ENCODE measurements at places on chromosomes 13 and 19. TPM values are rescaled to one million over a fixed set of nuclear protein-coding genes. Genes with fewer than 3 reads are reported as not detected.
A peak's percentile ranks its signal among the peaks of the same experiment; 100 is the strongest.

RDH8 gene
- total RNA-seq, result not detected

DNA sequence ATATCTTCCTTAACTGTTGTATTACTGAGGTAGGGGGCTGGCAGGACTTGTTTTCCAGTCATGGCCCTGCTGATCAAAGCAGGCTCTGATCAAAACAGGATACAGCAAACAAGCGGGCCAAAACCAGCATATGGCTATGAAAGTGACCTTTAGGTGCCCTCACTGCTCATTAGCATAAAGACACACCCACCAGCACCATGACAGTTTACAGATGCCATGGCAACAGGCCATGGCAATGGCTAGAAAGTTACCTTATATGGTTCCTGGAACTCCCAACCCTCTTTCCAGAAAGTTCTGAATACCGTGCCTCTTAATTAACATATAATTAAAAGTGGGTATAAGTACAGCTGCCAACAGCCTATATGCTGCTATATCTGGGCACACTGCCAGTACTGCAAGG is 551.4 kb upstream of the SGCG start:
- DNase-seq, result no peak
- no peak overlapping the region for H3K4me3 ChIP-seq
- no peak overlapping the region for H3K27ac ChIP-seq
- no peaks in the 10 kb centered on the region for H3K36me3 ChIP-seq
- no peaks in the 10 kb centered on the region for H3K27me3 ChIP-seq

DNA sequence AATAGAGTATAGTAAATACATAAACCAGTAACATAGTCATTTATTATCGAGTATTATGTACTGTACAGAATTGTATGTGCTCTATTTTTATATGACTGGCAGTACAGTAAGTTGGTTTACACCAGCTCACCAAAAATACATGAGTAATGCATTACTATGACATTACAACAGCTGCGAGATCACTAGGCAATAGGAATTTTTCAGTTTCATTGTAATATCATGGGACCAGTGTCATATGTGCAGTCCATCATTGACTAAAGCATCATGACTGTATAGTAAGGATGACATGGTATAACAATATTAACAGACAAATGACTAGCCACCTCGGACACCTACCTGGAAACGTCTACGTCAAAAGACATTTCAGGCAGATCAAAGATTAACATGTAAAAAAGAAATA is 33.6 kb downstream of the ATP7B start:
- no peaks in the 10 kb centered on the region for H3K36me3 ChIP-seq
- peaks cover 5% of the 10 kb centered on the region for H3K4me1 ChIP-seq
- no peak overlapping the region for H3K27ac ChIP-seq
- DNase-seq, result no peak
- no peaks in the 10 kb centered on the region for H3K27me3 ChIP-seq

TGFBR3L gene
- total RNA-seq, result 2.2 TPM

ATXN8OS gene
- total RNA-seq, result not detected

- H3K27ac ChIP-seq, result no peak overlapping the region
- no peaks in the 10 kb centered on the region for H3K27me3 ChIP-seq
- H3K4me3 ChIP-seq, result no peak overlapping the region
Measured at GRCh38 chr13:26482451-26483197, 74.9 kb upstream of the WASF3 start.

GRCh38 chr19:892243-892893 is 619 bp downstream of the MED16 start:
- H3K4me3 ChIP-seq, result peak overlapping the region; percentile 89
- H3K27me3 ChIP-seq, result no peaks in the 10 kb centered on the region
- peak; percentile 39 for DNase-seq

CYP4F22 gene
- total RNA-seq, result not detected

DNA sequence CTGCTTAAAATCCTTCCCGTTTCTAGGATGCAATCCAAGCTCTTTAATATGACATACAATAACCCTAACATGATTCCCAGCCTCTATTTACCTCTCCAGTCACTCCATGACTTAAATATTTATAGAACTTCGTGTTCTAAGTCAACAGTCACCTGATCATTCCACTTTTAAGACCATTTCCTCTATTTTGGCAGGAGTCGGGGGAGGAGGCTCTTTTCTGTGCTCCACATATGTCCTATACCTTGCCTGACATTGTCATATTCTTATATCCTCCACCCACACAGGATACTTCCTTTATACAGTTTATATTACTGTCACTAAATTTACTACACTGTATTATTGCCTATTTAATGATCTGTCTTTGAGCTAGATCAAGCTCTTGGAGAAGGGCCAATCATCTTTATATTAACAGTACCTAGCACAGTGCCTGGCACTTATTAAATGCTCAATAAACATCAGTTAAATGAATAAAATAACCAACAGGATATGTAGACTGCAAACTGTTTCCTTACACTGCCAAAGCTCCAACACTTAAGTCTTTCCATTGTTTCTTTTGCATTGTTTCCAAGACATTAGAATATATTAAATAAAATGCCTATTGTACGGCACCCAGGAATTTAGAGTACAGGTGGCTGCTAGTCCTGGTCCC is 2.7 kb downstream of the ARGLU1 start:
- no peaks in the 10 kb centered on the region for H3K36me3 ChIP-seq
- DNase-seq, result no peak
- peak overlapping the region; percentile 97 for H3K4me3 ChIP-seq

DNA sequence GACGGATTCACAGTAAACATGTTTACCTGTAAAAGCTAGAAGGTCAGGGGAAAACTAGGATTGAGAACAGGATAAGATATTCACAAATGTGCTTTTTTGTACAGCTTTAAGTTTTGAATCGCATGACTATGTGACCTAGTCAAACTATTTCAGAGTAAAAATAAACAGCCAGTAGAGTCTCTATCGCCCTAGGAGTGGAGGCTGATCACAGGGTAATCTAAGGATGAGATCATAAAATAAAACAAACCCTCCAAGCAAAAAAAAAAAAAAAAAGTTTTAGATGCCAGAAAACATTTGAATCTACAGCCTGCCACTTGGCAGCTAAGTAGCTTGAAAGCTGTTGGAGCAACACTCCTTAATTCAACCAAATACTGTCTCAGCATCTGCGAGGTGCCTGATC is 26.8 kb downstream of the ZNF350 start:
- DNase-seq, result no peak
- peaks cover 31% of the 10 kb centered on the region for H3K36me3 ChIP-seq
- H3K27me3 ChIP-seq, result no peaks in the 10 kb centered on the region
- H3K27ac ChIP-seq, result peak overlapping the region; percentile 2
- H3K4me1 ChIP-seq, result peaks cover 3% of the 10 kb centered on the region
- H3K4me3 ChIP-seq, result peak overlapping the region; percentile 26

DNA sequence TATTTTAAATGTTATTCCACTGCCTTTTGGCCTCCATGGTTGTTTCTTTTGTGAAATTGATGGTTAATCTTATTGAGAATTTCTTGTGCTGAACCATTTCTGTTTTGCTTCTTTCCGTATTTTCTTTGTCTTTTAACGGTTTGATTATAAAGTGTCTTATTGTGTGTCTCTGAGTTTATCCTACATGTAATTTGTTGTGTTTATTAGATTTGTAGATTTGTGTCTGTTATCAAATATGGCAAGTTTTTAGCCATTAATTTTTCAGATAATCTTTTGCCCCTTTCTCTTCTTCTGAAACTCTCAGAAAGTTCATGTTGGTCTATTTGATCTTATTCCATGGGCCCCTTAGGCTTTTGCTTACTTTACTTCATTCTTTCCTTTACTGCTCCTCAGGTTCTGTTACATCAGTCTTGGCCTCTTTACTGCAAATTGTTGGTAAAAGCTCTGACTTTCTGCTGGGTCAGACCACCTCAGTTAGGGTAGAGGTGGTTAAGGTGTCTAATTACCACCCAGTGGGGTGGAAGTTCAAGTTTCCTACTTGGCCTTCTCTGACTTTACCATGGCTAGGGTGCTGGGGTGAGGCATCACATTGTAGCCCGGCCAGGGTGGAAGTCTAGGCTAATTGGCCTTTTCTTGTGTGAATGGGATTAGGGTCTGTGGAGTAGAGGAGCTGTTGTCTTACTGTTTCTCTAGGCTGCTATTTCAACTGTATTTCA is 58.3 kb downstream of the ZMYM2 start:
- DNase-seq, result peak; percentile 57
- H3K27ac ChIP-seq, result no peak overlapping the region
- H3K4me3 ChIP-seq, result no peak overlapping the region
- no peaks in the 10 kb centered on the region for H3K27me3 ChIP-seq
- H3K36me3 ChIP-seq, result peaks cover 79% of the 10 kb centered on the region

GRCh38 chr13:62678039-62678438 is 1262.4 kb upstream of the PCDH20 start:
- H3K27me3 ChIP-seq, result no peaks in the 10 kb centered on the region
- H3K4me3 ChIP-seq, result no peak overlapping the region
- H3K27ac ChIP-seq, result no peak overlapping the region
- no peak for DNase-seq
- no peaks in the 10 kb centered on the region for H3K4me1 ChIP-seq
- H3K36me3 ChIP-seq, result no peaks in the 10 kb centered on the region

GRCh38 chr19:11373166-11373884 is 1.1 kb upstream of the SWSAP1 start:
- peak overlapping the region; percentile 91 for H3K27ac ChIP-seq
- peak; percentile 89 for DNase-seq
- H3K27me3 ChIP-seq, result no peaks in the 10 kb centered on the region
- peaks cover 4% of the 10 kb centered on the region for H3K4me1 ChIP-seq

DNA sequence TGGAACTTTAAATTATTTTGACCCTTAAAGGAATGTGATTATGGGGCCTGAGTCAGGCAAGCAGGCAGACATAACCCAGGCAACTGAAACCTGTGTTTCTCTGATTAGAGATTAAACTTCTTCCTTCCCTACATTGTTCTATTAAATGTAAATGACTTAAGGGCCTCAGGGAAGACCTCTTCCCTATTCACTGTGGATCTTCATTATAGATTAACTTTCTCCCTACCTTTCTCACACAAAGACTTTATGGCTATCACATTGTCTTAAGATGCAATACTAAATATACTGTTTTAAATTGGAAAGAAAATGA is 8.8 kb upstream of the METTL21C start:
- no peak for DNase-seq
- peaks cover 10% of the 10 kb centered on the region for H3K4me1 ChIP-seq
- H3K4me3 ChIP-seq, result peak overlapping the region; percentile 15
- H3K27ac ChIP-seq, result no peak overlapping the region

DNA sequence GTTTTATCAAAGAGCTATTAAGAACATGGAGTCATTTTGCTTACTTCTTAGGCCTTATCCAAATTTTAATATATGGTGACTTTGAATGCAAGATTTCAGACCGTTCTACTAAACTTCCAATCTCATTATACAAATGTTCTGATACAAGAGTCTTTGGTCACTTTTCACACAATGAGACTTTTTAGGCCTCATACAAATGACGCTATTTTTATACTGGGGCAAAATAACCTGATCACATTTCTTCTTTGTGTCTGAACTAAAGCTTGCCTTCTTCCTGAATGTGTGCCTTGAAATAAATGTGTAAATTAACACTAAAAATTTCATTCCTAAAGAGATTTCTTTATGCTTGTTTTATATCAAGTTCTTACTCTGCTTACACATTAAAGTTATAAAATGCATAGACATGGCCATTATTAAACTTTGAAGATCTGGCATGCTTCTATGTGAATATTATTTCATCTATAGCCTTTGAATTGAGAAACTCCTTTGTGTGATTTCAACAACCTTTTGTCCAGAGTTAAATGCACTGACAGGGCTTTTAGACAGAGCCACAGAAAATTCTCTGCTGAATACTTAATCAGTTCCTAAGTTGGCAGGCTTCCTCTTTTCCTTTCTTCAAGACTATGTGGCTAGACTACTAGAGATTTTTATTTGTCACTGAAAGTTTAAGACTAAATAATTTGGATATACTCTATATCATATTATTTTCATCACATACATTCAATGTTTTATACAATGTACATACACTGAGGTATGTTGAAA is 86.1 kb downstream of the EDNRB start:
- no peaks in the 10 kb centered on the region for H3K4me1 ChIP-seq
- H3K27ac ChIP-seq, result peak overlapping the region; percentile 98
- no peak overlapping the region for H3K4me3 ChIP-seq
- no peaks in the 10 kb centered on the region for H3K36me3 ChIP-seq
- H3K27me3 ChIP-seq, result no peaks in the 10 kb centered on the region

GRCh38 chr13:35552172-35552844 is 75.8 kb upstream of the MAB21L1 start:
- H3K4me1 ChIP-seq, result peaks cover 7% of the 10 kb centered on the region
- no peak overlapping the region for H3K27ac ChIP-seq
- no peak overlapping the region for H3K4me3 ChIP-seq

- no peak for DNase-seq
- peaks cover 18% of the 10 kb centered on the region for H3K4me1 ChIP-seq
- H3K36me3 ChIP-seq, result no peaks in the 10 kb centered on the region
- H3K27me3 ChIP-seq, result no peaks in the 10 kb centered on the region
Measured at GRCh38 chr13:30759748-30760147, 24.4 kb downstream of the ALOX5AP start.

TTC9B gene
- total RNA-seq, result not detected

DNA sequence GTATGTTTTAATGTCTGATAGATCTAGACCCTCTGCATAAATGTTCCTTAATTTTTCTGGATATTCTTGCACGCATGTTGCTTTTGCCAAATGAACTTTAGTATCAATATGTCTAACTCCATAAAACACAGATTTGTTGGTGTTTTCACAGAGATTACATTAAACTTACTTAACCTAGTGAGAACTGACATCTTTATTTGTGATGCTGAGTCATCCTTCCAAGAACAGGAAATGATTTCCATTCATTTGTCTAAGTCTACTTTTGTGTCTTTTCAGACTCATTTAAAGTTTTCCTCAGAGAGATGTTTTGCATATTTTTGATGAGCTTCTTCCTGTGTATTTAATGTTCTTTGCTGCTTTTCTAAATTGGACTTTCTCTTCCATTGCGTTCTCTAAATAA is 184.0 kb downstream of the SLC7A1 start:
- no peaks in the 10 kb centered on the region for H3K36me3 ChIP-seq
- no peaks in the 10 kb centered on the region for H3K27me3 ChIP-seq
- no peak for DNase-seq
- H3K27ac ChIP-seq, result no peak overlapping the region
- peak overlapping the region; percentile 67 for H3K4me3 ChIP-seq

DNA sequence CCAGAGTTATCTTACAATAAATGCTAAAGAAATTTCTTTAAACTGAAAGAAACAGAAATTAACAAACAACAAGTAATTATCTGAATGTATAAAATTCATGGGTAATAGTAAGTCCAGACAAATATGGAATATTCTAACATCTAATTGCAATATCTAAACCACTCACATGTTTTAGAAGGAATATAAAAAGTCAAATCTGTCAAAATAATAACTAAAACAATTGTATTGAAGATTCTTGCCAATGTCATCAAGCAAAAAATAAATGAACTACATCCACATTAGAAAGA is 942.9 kb upstream of the PCDH20 start:
- no peaks in the 10 kb centered on the region for H3K27me3 ChIP-seq
- no peak overlapping the region for H3K4me3 ChIP-seq
- H3K27ac ChIP-seq, result no peak overlapping the region
- H3K36me3 ChIP-seq, result no peaks in the 10 kb centered on the region
- DNase-seq, result no peak
- H3K4me1 ChIP-seq, result peaks cover 7% of the 10 kb centered on the region

- no peak overlapping the region for H3K27ac ChIP-seq
- no peak for DNase-seq
- no peak overlapping the region for H3K4me3 ChIP-seq
- no peaks in the 10 kb centered on the region for H3K27me3 ChIP-seq
Measured at GRCh38 chr13:113045251-113046127, 60.1 kb upstream of the F7 start.

GRCh38 chr13:19782049-19782726 is 557 bp downstream of the PSPC1 start:
- H3K36me3 ChIP-seq, result peaks cover 8% of the 10 kb centered on the region
- DNase-seq, result peak; percentile 66
- H3K27me3 ChIP-seq, result no peaks in the 10 kb centered on the region
- peak overlapping the region; percentile 86 for H3K4me3 ChIP-seq
- no peaks in the 10 kb centered on the region for H3K4me1 ChIP-seq

GRCh38 chr13:48094404-48094780 is 512 bp downstream of the MED4 start:
- peak overlapping the region; percentile 96 for H3K4me3 ChIP-seq
- H3K27me3 ChIP-seq, result no peaks in the 10 kb centered on the region
- no peaks in the 10 kb centered on the region for H3K36me3 ChIP-seq

All from endodermal cell (in vitro differentiated cells).